ENCODE measurements at places on chromosomes 2 and 18. TPM values are rescaled to one million over a fixed set of nuclear protein-coding genes. Genes with fewer than 3 reads are reported as not detected.
A peak's percentile ranks its signal among the peaks of the same experiment; 100 is the strongest.

Gene CDKL4
- 2.3 TPM for total RNA-seq

Gene BUB1
- total RNA-seq: 16.7 TPM

Gene GRP
- 2.4 TPM for total RNA-seq

Gene CELF4
- total RNA-seq: 0.69 TPM

Gene FAP
- 64.6 TPM for total RNA-seq

DNA sequence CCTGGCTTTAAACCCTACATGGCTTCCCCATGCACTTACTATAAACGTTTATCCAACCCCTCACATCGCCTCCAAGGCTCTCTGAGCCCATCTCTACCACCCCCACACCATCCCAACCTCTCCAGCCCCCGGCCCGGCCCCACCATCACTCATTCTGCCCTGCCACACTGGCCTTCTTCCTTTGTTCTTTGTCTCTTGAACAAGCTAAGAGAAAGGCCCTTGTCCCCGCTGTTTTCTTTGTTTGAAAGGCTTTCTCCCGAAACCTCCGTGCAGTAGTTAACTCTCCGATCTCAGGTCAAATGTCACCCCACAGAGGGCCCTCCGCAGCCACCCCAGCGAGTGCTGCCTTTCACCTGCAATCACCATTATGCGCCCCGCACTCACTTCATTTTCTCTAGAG, 100.4 kb downstream of the AFF3 start:
- no peak for DNase-seq

- peak; percentile 16 for DNase-seq
Measured at GRCh38 chr2:221570321-221570935, 1.7 kb downstream of the EPHA4 start.

DNA sequence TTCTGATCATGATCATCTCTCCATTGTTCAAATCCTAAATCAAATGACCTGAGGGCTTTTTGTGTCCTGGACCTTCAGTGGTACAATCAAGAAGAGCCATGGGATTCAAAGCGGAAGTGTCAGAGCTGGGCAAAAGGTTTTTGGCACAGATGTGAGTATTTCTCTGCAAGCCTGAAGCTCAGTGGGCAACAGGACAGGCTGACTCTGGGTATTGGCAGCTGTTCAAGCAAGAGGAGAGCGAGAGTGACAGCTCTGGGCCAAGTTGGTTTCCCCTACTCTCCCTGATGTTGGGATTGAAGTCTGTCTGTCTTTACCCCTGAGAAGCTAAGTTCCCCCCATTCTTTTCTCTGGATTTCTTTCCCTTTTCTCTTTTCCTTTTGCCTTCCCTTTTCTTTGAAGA, 33.3 kb downstream of the DSEL start:
- no peak for DNase-seq

DNA sequence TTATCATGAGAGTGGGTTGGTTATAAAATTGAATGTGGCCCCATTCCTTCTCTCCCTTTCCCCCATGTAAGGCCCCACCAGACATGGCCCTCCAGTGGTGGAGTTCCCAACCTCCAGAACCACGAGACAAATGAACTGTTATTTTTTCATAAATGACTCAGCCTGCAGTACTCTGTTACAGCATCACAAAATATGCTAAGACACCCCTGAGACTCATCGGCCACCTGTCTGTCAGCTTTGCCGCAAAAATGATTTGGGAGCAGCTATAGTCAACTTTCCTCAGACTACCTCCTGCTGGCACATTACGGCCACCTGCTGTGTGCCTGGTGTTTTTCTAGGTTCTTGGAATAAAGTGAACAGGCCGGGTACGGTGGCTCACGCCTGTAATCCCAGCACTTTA, 21.4 kb upstream of the C1QL2 start:
- DNase-seq: no peak

- DNase-seq: no peak
Measured at GRCh38 chr18:79457239-79457638, 61.5 kb downstream of the NFATC1 start.

GRCh38 chr2:168552450-168552856, 96.4 kb downstream of the CERS6 start:
- no peak for DNase-seq
